ENCODE measurements at places on chromosomes 4 and X.
A peak's percentile ranks its signal among the peaks of the same experiment; 100 is the strongest.

DNA sequence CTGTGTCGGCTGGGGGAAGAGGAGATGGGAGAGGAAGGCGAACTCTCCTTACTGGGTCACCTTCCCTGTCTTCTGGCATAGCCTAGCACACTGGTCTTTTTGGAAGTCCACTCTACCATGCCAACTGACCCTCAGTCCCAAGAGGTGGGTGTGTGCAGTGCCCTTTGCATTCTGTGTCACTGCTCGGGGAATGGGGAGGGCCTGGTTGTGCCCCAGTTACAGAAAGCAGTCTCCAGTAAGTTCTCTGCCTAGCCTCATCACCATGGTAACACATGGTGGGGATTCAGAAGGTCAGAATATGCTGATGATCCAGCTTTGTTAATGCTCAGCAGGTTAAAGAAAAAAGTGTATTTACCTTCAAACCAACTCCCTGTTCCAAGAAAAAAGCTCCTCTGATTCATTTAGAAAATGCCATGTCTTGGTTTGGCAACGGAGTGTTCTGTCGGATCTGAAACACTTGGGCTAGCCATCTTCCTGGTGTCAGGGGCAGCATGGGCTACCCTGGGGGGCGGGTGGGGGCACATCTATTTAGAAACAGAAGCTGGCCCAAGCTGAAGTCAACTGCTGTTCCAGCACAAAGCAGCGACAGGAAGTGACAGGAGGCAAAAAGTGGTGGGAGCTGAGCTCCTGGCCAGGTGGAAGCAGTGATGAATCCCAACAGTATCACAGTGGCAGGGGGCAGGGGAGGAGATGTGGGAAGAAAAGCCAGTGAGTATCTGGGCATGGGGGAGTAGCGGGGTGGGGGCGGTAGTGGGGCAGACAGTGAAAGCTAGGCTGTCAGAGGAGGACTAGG is 37.0 kb downstream of the NSG1 start:
- no peak for DNase-seq

GRCh38 chr4:25215511-25215910 is 18.3 kb upstream of the PI4K2B start:
- no peak for DNase-seq

DNA sequence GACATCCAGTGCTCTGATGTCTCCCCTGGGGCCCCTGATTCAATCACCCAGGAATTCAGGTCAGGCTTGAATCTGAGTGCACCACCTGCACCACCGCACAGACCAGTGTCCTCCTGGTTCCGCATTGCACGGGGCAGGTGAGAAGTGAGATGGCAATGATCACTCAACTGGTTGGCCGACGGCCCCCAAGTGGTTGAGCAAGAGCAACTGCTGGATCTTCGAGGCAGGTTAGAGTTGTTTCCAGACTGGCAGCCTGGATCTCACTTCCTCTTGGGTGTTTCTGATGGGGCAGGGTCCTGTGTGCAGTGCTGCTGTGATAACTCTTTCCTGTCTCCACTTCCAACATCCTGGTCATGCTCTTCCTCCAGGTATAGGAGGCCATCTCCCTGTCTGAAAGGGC is 50.4 kb downstream of the C4orf50 start:
- DNase-seq = no peak

DNA sequence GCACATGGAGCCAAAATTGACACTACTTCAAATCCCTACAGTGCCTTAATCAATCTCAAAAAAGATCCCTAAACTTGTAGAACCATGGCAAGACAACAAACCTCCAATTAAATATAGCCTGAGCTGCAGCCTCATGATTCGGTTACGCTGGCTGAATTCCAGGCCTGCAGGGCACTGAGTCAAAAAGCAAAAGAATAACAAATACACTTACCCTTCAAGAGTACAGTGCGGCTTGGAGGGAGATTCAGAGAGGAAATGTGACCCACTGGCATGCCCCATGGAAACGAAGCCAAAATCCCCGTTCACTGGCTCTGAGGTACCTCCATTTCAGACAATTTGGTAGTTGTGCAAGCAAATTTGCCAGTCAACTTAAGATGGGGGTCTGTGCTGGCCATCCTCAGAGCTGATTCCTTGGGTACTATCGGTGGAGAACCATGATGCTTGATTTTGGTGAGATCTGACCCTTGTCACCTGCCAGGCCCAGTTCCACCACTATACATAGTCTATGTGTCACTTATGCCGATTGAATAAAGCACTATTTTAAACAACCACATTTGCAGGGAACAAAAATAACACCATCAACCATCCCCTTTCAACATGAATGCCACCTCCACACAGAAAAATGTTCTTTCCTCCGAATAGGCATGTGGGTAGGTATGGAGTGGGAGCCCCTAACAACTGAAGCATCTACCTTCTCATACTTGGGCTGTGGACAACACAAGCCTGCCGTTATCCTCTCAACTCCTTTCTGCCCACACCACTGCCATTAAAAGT is 2.1 kb downstream of the C4orf54 start:
- no peak for DNase-seq

- DNase-seq = no peak
These were observed 1247.8 kb upstream of the IGFBP7 start for GRCh38 chr4:58357947-58358346.

- no peak for DNase-seq
These were observed 17.1 kb downstream of the SPON2 start for GRCh38 chr4:1155314-1155713.

DNA sequence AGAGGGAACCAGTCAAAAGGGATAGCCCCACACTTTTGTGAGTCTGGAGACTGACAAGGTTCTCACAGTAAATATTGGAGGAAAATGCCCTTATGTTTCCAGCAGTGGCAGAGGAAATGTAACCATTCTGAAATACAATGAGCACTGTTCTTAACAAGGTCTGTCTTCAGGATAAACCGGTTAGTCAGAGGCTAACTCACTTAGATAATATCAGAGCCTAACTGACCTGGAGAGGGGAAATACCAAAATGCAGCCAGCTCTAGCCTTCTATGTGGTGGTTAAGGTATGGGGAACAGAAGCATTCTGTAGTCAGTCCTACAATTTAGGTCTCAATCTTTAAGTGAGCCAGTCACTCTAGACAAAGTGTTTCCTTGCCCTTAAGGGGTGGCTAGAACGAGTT is 70.8 kb downstream of the TBCK start:
- DNase-seq = no peak

DNA sequence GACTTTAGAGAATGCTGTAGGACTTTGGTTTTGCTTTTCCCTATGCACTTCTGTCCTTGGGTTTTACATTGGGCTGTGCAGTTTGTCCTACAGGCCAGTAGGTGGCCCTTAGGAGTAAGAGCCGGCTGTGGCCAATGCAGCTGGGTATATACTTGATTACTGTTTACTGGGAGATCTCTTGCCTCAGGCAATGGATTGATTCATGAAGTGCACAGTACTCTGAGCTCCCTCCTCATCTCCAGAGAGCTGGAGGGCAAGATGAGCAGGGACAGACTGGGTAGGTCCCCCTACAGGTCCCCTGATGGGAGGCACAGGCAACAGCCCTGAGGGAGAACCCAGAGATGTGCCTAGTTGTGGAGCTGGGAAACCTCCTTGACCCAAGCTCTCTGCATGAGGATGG is 103.8 kb upstream of the QRFPR start:
- peak; percentile 12 for DNase-seq

- DNase-seq = peak; percentile 26
These were observed at the start of gene FHDC1 for GRCh38 chr4:152935631-152936445. Gene FHDC1, plus strand, starts transcription at chr4:152936323. Its CDS starts 6,735 bp downstream, at chr4:152943058.

GRCh38 chr4:79177388-79177787 is 148.5 kb downstream of the NAA11 start:
- DNase-seq = no peak

DNA sequence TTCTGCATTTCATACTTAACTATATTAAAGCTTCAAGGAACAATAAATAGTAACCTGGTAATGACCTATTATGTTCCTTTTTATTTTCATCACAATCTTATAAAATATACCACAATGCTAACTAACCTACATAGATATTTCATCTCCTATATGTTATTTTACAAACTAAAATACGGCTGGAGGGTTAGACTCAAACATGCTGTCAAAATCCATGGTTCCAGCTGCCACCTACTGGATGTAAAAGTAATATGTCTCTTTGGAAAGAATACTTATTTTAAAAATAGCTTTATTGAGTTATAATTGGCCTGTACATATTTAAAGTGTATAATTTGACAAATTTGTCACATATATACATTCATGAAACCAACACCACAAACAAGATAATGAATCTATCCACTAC is 15.0 kb downstream of the RGN start:
- peak; percentile 12 for DNase-seq

- DNase-seq = peak; percentile 36
These were observed 71.0 kb downstream of the PJA1 start for GRCh38 chrX:69093960-69094871.

DNA sequence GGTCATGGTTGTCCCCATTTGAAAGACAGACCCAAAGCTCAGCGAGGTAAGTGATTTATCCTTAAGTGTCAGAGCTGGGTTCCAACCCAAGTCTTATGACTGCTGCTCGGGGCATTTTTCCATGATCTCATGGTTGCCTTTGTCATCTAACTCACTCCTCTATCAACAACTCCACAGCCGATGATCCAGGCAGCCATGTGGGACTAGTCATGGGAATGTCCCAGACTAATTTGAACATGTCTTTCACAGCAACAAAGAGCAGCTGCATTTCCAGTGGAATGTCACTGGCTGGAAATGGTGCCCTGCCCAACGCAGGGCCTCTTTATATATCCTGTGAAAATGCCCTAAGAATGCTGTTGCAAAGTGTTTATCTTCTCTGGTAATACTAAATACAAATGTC is 284.8 kb upstream of the PPARGC1A start:
- DNase-seq = no peak

- no peak for DNase-seq
These were observed 16.2 kb downstream of the NPNT start for GRCh38 chr4:105911426-105911825.

GRCh38 chrX:84363663-84364062 is 138.6 kb downstream of the HDX start:
- no peak for DNase-seq

GRCh38 chrX:16124201-16124600 is 836 bp downstream of the GRPR start:
- no peak for DNase-seq

- no peak for DNase-seq
These were observed 22.0 kb downstream of the OR13H1 start for GRCh38 chrX:131565909-131566308.

DNA sequence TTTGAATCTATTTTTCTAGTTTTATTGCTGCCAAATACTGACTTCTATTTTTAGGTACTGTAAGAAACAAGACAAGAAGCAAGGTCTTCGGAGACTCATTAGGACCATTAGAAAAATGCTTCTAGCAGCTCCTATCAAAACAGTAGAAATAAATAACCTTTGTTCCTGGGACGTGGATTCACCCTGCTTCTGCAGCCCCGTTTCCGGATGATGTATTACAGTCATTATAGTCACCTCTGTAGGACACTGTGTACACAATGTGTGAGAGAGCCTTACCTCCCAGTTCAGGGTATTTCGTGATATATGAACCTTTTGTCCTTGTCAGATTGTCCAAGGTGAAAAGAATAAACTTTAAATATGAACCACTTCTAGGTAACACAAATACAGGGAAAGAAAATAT is 484.0 kb upstream of the TECRL start:
- no peak for DNase-seq

GRCh38 chr4:53899586-53900270 is 164.7 kb downstream of the CHIC2 start:
- DNase-seq = no peak

GRCh38 chr4:7352486-7352885 is 82.2 kb downstream of the PSAPL1 start:
- DNase-seq = no peak

DNA sequence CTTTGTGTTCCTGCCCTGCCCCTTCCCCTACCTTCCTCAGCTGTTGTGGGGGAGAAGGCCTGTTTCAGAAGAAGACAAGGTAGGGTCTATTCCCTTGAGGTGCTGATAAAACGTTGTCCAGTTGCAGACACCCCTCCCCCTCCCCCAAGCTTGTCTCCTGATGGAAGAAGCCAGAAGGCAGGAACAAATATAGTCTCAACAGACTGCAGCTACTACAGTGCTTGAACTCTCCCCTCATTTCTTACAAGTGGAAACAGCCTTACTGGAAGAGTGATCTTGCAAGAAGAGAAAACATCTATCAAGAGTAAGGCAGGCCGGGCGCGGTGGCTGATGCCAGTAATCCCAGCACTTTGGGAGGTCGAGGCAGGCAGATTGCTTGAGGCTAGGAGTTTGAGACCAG is 11.0 kb upstream of the MAP7D3 start:
- DNase-seq = no peak

- no peak for DNase-seq
These were observed 161.7 kb upstream of the MAMLD1 start for GRCh38 chrX:150201391-150201790.

- no peak for DNase-seq
These were observed 191.6 kb upstream of the ANKRD50 start for GRCh38 chr4:124903995-124904722.

GRCh38 chr4:62285026-62285425 is 1084.9 kb downstream of the ADGRL3 start:
- no peak for DNase-seq

- DNase-seq = no peak
These were observed 59.5 kb downstream of the NSG1 start for GRCh38 chr4:4446434-4446833.

DNA sequence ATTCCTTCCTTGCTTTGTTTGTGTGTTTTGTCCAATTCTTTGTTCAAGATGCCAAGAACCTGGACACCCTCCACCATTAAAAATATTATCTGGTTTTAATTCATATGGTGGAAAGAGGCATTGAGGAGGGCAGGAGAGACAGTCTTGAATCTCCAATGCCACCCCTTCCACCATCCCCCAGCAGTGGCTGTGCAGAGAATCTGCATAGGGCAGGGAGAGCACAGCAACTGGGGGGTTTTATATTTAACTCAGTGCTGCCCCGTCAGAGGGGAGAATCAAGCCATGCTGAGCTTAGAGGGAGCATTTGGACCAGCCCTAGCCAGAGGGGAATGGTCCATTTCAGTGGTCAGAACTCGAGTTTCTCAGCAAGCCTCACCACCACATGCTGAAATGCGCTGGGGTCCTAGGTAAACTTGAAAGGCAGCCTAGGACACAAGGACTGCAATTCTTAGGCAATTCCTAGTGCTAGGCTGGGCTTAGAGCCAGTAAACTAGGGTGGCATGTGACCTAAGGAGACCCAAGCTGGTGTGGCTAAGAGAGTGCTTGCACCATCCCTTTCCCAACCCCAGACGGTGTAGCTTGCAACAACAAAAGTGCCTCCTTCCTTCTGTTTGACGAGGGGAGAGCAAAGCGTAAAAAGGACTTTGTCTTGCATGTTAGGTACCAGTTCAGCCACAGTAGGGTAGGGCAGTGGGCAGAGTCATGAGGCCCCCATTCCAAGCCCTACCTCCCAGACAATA is 34.2 kb downstream of the CCDC158 start:
- DNase-seq = no peak

- no peak for DNase-seq
These were observed 137.9 kb upstream of the MAGEA10 start for GRCh38 chrX:152276277-152276676.
